NCI-H1417 treated with DMSO at 0.1 percent for 48 hours (cell line): ENCODE measurements at places on chromosomes 2 and 18.

DNA sequence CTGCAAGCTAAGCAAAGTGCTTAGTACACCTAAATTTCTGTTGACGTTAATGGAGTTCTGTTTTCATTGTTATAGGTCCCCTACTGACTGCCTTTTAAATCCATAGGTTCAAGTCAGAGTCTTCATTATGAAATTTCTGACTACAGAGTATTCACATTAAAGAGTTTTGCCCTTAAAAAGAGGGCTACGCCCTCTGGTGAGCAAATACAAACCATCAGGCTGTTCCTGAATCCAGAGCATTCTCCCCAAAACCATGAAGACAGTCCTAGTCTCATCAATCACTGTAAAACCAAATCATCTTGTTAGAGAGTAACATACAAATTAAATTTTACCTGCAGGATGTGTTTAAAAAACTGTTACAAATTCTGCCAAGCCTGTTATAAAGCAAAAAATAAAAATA is 1091.7 kb downstream of the TDRD15 start:
- DNase-seq: no peak

- no peak for DNase-seq
Observed at GRCh38 chr2:117775703-117776219, 38.7 kb upstream of the DDX18 start.

DNA sequence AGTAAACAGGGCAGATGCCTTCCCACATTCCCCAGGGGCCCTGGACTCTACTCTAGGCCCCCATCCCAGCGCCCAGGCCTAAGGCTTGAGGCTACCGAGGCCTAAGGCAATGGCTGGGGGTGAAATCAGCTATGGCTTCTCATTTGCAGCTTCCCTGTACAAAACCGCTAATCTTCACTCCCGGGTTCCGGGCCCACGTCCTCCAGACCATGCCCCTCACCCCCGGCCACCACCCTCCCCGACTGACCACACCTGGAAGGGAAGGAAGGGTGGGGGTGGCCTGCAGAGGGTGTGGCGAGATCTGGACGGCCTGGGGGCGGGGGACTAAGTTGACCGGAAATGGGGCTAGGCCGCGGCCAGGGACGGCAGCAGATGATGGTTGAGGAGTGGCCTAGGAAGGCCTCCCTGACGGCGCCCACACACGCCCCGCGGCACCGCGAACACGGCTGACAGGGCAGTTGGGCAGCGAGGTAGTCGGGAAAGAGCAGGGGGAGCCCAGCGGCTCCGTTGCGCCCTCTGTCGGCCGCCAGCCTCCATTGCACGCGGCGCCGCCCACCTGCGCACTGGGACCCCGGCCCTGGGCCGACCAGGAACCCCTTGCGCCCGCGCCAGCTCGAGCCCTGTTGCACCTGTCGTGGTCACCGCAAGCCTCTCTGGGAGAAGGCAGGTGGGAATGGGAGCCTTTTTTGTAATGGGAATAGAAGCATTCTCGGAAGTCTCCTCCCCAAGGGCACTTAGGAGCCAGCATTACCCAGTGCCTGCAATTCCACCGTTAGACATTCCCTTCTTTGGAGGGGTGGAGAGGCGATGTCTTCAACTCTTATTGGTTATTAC is 117.1 kb upstream of the STPG4 start:
- no peak for DNase-seq

DNA sequence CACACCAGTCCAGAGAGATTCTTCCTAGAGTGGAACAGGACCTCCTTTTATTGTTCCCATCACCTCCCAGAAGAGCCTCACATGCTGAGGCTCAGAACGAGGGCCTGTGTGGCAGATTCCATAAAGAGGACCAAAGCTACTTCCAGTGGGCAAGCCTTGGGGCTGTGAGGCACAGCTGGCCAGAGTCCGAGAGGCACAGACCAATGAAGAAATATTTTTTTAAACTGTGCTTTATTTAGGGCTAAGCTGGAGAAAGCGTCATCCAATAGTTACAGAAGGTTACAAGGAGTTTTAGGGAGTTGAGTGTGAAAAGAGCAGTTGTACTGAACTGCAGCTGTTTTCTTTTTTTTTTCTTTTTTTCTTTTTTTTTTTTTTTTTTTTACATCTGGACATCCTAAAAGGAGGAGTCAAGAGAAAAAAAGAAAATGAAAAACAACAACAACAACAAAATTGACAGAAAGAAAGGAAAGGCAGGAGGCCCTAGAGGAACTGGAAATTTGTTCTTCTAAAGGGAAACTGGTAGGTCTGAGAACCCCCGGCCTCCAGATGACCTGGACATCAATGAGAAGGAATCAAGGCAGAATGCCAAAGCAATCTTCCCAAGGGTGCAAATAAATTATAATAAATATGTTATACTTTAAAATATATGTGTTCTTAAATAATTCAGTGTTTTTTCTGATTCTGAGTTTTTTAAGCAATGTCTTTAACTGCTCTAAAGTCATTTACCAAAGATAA is 322.6 kb downstream of the CELF4 start:
- DNase-seq: no peak

DNA sequence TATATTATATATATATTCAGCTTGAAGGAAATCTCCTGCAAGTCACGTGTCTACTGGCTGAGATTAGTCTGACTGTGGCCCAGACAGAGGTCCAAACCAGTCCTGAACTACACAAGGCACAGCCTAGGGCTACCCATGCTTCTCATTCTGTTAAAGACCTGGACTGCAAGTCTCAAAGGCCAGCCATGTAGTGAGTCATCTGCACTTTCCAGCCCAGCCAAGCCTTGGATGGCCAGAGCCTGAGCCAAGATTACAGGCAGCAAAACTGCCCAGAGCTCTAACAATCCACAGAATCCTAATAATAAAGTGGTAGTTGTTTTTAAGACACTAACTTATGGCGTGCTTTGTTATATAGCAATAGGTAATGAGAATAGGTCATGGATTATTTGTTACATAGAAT is 259.6 kb downstream of the SS18 start:
- no peak for DNase-seq

DNA sequence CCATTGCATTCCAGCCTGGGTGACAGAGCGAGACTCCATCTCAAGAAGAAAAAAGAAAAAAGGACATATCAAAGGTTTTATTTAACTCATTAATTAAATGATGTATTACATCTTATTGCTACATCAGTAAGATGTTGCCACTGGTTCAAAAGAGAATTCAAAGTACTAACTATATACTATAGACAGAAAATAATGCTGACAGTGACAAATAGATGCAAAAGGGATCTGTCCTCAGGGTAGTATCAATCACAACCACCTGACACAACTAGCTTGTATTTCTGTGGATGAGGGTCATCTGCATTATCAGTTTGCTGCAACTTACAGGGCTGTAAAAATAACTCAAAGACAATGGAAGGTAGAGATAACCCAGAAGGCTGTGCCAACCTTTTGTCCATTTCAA is 16.4 kb upstream of the CREG2 start:
- DNase-seq: no peak

DNA sequence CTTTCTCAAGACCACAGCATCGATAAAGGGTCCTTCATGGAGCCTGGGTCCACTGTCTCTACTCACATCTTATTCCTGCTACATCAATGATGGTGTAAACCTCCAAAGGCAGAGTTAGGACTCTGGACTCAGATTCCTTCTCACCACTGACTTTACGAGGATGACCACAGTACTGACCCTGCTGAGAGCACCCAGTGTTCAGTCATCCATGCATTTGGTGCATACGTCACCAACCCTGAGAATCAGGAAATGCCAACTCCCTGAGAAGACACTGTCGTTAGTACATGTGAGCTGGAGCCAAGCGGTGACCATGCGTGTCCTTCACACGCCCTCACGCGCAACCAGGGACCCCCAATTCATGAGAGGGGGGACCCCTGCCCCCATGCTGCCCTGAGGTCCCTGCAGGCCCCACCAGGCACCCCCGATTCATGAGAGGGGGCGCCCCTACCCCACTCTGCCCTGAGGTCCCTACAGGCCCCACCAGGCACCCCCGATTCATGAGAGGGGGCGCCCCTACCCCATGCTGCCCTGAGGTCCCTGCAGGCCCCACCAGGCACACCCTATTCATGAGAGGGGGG is 178.4 kb upstream of the TPO start:
- no peak for DNase-seq

- no peak for DNase-seq
Observed at GRCh38 chr2:8653485-8653884, 28.4 kb upstream of the ID2 start.

DNA sequence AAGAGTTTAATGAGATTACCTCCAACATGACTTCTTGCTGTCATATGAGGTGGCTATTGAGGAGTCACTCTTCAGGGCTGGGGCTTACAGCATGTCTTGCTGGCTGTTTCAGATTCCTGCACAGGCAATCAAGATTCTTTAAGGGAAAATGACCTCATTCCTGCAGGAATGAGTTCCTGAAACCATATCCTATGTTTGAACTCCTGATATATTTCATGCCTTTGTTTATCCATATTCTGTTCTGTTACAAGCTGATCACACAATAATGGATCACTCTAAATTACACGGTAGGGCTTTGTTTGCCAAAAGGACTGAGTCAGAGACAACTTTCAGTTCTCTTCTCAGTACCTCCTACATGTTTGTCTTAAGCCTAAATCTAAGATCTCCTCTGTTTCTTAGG is 879.8 kb upstream of the PIK3C3 start:
- no peak for DNase-seq

- DNase-seq: no peak
Observed at GRCh38 chr2:3200420-3200939, 177.1 kb downstream of the EIPR1 start.

DNA sequence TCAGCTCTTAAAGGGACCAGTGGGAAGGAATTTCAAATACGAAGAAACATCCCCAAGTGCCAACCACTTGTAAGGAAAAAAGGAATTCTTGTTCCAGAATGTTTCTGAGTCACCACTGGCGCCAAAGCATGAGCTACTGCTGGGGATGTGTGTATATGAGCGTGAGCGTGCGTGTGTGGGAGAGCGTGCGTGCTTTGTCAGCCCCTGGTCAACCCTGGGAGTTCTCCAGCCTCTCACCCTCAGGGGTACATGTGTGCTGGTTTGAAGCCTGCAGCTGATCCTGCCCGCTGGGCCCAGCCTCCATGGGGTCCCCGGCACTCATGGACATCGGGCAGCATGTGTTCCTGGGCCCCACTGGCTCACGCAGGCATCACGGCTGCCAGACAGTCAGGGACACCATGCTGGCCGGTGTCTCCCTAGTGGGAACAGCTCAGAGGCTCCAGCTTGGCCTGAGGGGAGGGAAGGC is 17.1 kb downstream of the HS6ST1 start:
- DNase-seq: no peak

- DNase-seq: no peak
Observed at GRCh38 chr2:48450256-48450655, 79.7 kb upstream of the STON1 start.

GRCh38 chr18:51191128-51191717 is 6.3 kb downstream of the MEX3C start:
- DNase-seq: no peak

- no peak for DNase-seq
Observed at GRCh38 chr2:222434204-222434603, 9.9 kb downstream of the SGPP2 start.

GRCh38 chr2:197216361-197216979 is 94.1 kb downstream of the ANKRD44 start:
- DNase-seq: no peak

DNA sequence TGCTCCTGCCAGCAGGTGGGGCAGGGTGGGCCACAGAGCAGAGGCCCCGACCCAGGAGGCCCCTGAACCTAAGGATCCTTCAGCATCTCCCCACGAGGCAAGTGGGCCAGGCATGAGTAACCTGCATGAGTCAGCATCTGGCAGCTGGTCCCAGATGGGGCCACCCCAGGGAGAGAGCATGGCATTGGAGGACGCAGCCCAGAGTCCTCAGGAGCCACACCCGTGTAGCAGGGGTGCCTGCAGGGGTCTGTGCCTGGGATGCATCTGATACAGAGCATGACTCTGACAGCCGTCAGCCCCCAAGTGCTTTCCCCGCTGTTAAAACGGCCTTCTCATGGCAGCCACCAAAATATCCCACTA is 185.6 kb upstream of the SALL3 start:
- no peak for DNase-seq

GRCh38 chr2:222241128-222241870 is 57.5 kb downstream of the PAX3 start:
- DNase-seq: peak; percentile 68

- no peak for DNase-seq
Observed at GRCh38 chr2:113007250-113007649, 2.0 kb downstream of the IL36A start.

DNA sequence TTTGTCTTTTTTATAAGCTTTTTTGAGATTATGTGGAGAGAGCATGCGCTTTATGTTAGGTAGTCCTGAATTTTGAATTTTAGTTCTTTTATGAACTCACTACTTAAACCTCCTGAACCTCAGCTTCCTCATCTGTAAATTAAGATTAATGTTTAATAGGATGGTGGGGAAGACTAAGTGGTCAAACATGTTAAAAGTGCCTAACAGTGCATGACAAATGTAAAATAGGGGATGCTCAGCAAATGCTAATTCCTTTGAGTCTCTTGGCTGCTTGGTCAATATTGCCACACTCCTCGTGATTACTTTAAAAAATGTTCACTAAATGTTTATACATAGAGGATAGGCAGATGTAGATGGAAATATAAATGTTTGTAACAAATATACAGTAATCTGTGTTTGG is 6.8 kb downstream of the BIRC6 start:
- DNase-seq: no peak

GRCh38 chr2:197205585-197206215 is 104.9 kb downstream of the ANKRD44 start:
- no peak for DNase-seq

GRCh38 chr18:34704823-34705222 is 5.3 kb upstream of the DTNA start:
- no peak for DNase-seq

GRCh38 chr2:70855667-70856066 is 20.1 kb upstream of the CD207 start:
- DNase-seq: no peak

DNA sequence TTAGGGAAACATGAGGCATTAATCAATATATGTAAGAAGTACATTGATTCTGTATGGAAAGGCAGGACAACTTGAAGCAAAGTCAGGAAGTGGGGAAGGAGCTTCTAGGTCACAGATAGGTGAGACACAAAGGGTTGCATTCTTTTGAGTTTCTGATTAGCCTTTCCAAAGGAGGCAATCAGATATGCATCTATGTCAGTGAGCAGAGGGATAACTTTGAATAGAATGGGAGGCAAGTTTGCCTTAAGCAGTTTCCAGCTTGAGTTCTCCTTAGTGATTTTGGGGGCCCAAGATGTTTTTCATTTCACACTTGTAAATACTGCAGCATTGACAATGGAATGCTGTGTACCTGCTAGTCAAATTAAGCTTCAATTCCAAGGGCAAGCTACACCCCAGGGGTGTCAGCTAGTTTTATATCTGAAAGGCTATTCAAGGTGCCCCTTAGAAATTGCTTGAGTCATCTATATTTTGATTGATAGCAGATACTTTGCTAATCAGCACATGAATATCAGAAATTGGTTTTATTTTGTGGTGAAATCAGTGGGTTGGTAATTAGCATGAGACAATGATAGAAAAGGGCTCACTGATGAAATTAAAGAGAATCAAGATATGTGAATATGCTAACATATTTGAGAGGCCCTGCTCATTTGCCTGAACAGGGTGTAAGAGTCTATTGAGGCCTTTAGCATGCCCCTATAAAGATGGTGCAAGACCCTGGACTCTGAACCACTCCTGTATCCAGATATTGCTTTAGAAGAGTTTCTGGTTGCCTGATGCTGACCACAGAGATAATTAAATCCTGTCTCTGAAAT is 131.5 kb downstream of the TMEM17 start:
- DNase-seq: no peak
